HT-29 (cell line): ENCODE measurements at places on chromosomes 11 and 22. TPM values are rescaled to one million over a fixed set of nuclear protein-coding genes. Genes with fewer than 3 reads are reported as not detected.
A peak's percentile ranks its signal among the peaks of the same experiment; 100 is the strongest.

C11orf87 gene
- total RNA-seq = not detected in 2 replicates

GAB4 gene
- not detected in 2 replicates for total RNA-seq

FGF3 gene
- 0.41 TPM in 1 of 2 replicates, not detected in the other for total RNA-seq

MAML2 gene
- total RNA-seq = 4.8 and 5.2 TPM in 2 replicates

CTTN gene
- 329 and 389 TPM in 2 replicates for total RNA-seq

SNX32 gene
- total RNA-seq = not detected in 2 replicates

LRRC4C gene
- total RNA-seq = not detected in 2 replicates

CLMP gene
- not detected in 2 replicates for total RNA-seq

RAC2 gene
- total RNA-seq = 6.7 and 7.3 TPM in 2 replicates

GRCh38 chr11:22851477-22851876 lies 8.8 kb downstream of the CCDC179 start:
- DNase-seq = no peak

DNA sequence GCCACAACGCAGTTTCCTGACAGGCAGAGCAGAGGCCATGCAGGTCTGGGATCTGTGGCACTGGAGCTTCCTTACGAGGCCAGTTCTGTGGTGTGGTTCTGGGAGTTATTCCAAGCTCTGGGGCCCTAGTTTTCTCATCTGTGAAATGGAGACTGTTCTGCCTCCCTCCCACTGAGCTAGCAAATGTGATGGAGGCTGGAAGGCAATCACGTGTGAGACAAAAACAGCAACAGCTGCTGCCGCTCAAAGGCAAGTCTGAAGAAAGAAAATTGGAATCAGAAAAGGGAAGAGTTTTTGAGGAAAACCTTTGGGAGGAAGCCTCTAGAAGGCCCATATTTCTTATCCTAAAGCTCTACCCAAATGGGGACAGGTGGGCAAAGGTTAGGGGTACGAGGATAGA lies 8.3 kb upstream of the RIC3 start:
- DNase-seq = no peak

DNA sequence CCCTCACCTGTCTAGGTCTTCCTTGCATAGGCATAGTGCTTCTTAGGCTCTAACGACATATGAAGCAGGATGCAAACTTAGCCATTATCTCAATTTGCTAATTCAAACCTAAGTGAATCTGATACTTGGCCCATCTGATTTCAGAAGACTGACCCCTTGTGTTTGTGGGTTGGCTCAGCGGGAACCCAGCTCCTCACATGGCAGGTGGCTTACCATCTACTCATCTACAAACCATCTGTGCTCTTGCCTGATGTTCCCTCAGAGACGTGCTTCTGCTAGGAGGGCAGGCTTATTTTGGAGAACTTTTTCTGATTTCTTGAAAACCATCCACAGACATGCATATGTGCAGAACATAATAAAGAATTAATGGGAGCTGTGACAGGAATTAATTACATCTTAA lies 15.2 kb downstream of the ELMOD1 start:
- no peak for DNase-seq

- no peak for DNase-seq
These were observed 79.7 kb downstream of the PPFIBP2 start for GRCh38 chr11:7593481-7593880.

DNA sequence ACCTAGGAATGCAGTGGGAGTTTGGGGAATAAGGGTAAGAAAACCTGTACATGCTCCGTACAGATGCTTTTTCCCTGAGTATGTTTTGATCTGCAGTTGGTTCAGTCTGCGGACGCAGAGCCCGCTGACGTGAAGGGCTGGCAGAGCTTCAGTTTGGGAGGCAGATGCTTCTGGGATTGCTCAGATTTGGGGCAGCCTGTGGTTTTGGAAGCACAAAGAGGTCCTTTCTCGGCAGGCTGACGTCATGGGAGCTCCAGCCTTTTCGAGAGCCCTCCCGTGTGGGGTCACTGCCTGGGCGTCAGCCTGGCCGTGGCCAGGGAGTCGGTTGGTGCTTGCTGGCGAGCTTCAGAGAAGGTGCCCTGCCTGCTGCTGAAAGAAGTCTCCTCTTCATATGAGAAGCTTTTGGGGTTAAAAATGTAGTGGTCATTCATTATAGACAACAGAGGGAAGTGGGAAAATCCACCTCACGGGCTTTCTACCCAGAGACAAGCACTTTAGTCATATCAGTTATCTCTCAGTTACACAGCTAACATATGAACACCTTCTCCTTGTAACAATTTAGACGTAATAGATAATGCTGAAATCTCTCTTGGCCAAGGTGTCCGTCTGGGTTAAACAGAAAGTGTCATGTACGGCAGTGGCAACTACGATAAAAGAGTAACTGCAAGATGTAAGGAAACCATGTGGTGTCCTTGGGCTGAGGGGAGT lies 26.8 kb downstream of the TPCN2 start:
- no peak for DNase-seq

GRCh38 chr22:21022955-21023614 lies 8.1 kb downstream of the P2RX6 start:
- no peak for DNase-seq

- DNase-seq = no peak
These were observed 6.8 kb downstream of the C11orf21 start for GRCh38 chr11:2294926-2295290.

DNA sequence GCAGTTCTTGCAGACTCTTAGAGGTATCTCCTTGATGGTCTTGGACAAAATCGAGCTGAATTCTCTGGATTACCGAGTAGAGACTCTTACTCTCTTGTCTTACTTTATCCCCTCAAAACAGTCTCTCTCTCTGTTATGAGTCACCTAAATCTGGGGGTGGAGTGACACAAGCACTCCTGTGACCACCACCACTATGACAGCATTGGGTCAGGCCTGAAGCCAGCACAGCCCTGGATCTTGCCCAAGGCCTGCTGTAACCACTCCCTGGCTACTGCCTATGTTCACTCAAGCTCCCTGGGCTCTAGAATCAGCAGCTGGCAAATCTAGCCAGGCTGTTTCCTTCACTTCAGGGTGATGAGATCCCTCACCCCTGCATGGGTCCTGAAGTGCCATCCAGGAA lies 662.5 kb downstream of the LUZP2 start:
- DNase-seq = no peak

DNA sequence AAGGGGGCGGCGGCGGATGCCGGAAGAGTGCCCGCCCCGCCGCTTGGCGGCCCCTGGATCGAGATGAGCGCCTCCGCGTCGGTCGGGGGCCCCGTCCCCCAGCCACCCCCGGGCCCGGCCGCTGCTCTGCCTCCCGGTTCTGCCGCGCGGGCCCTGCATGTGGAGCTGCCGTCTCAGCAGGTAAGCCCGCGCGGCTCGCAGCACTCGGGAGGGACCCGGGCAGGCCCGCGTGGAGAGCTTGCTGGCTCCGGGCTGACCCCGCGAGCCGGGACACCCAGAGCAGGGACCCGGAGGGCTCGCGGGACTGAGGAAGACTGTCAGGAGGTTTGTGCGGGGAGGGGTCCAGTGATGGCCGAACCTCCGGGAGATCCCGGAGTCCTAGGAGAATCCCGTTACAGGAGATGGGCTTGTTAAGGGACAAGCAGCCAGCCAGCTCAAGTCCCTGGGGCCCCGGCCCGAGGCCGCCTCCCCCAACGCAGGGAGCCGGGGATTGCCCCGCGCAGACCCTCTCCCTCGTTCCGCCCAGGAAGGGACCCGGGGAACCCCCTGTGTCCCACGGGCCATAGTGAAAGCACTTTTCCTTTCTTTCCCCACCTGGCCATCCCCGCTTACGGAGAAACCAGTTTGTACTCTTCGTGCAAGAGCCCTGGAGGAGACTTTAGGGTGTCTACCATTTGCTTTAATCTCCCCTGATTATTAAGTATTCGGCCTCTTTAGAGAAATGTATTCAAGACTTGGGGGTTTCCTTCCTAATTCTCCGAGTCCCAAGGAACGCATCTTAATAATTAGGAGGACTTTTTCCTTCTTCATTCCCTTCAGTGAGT lies 547 bp downstream of the UVRAG start:
- DNase-seq = peak; percentile 47

DNA sequence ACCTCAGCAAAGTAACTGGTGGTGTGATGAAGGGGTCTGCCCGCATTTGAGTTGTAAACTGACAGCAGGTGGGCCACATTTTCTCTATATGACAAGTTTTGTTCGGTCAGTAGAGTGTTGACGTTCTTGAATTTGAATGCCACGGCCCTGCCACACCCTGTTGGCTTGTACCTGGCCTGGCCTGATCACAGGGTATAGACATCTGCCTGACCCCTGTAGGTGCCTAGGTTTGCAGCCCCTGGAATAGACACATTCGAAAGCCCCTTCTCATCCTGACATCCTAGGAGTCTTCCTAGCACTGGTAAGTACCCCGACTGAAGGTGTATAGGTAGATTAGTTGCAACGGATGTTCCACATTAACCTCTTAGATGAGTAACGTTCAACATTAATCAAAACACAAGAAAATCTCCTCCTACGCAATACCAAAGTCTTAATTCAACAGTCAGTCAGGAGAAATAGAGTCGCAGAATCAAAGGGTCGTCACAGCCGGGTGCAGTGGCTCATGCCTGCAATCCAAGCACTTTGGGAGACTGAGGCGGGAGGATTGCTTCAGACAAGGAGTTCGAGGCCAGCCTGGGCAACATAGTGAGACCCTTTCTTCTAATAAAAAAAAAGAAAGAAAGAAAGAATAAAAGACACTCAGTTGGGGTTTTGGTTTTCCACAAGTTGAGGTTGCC lies 43.6 kb upstream of the CD5 start:
- DNase-seq = no peak

DNA sequence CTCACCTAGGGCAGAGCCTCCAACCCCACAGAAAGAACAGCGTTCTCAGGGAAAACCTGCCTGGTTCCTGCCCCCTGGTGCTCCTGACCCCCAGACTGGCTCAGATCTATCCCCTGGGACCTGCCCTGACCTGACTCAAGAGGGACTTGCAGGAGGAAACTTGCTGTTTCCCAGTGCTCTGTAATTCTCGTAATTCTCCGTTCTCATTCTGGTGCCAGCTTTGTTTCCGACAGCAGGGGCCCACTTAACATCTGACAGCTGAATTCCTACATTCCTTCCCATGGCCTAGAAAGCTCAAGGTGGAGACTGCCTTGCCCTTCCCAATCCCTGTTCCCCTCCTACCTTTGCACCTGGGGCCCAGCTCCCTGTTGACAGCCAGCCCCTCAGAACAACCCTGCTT lies 12.5 kb upstream of the CSF2RB start:
- no peak for DNase-seq

- DNase-seq = no peak
These were observed 233.4 kb downstream of the INSC start for GRCh38 chr11:15347969-15348734.

GRCh38 chr11:20477418-20478090 lies 90.0 kb downstream of the PRMT3 start:
- DNase-seq = no peak

GRCh38 chr22:26325641-26326040 lies 103.4 kb upstream of the ASPHD2 start:
- no peak for DNase-seq

DNA sequence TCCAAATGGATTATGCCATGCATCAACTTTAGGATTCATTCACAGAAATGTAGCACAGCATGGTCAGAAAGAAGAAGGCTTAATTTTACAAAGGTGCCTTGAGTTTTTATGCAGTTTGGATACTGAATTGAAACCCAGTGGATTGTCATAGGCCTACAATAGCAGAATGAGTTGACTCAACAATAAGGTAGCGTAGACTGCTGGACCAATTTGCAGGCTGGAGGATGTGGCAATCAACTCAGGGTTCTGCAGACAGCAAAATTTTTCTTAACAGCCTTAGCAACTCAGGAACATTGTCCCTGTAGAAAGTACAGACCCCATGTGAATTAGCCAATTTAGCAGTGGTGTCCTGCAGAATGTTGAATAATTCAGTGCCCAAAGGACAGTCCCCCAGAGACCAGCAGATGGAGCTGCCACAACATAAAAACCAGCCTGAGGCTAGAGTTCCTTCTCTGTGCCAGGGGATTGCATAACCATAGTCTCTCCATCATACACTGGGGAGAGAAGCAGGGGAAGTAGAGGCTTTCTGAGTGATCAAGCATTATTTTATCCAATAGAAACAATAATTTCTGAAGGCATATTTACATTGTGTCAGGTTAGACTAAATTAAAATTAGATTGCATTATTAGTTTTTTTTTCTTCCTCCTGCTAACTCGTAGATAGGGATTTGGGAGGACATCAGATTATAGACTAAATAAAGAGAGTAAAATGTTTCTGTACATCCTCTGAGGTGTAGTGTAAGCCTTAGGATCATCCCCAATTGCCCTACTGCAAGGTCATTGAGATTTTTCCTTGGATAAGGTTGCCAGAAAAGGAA lies 20.3 kb upstream of the MRPL17 start:
- DNase-seq = peak; percentile 68

DNA sequence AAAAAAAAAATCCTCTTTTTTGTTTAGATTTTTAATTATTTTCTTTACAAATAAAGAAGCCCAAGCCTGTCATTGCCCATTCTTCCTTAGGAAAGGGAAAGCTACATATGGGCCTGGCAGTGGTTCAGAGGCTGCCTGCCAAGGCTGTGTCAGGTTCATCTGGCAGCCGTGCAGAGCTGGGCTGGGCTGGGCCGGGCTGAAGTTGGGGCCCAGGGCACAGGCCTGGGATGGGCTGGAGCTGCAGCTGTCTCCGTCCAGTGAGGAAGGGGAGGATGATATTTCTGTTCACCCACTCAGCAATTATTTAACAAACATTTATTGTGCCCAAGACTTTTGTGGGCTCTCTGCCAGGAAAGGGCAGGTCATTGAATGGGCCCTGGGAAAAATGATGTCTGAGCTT lies 4.6 kb downstream of the PRR5L start:
- no peak for DNase-seq

GRCh38 chr11:18144243-18144642 lies 11.9 kb downstream of the MRGPRX3 start:
- DNase-seq = no peak

DNA sequence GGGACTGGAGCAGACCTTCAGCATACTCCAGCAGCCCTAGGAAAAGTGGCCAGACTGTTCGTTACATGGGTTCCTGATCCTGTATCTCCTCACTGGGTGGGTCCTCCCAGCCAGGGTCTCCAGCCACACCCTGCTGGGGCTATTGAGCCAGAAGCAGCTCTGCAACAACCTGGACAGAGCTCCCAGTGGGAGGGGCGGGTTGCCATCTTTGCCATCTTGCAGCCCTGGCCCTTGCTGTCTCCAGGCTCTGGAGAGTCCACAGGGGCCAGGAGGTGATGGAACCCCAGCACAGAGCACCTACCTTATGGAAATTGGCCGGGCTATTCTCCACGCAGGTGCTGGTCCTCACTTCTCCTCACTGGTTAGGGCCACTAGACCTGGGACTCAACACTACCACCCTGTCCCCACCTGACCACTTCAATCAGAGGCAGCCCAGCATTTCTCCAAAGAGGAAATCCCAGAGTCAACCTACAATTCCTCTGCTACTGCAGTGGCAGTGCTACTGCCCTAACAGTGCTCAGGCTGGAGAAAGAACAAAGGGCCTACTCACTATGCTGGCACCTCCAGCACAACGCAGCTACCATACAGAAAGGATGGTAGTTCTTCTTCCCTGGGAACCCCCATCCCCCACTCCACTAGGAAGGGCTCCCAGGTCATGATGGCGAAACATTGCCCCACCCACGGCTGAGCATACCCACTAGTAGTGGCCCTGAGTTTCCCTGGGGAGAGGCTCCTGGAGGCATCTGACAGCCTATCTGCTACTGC lies 290.2 kb upstream of the NCAM1 start:
- DNase-seq = no peak
